K562 (cell line): ENCODE measurements at places on chromosomes 1 and 21. TPM values are rescaled to one million over a fixed set of nuclear protein-coding genes. Genes with fewer than 3 reads are reported as not detected.
A peak's percentile ranks its signal among the peaks of the same experiment; 100 is the strongest.

GRCh38 chr1:9996624-9997582, at the start of gene RBP7:
Gene RBP7 (plus strand): TSS chr1:9997228. CDS start chr1:9997259, 31 bp downstream.
- H3K27ac ChIP-seq: no peak within 1 kb of the TSS
- no peak within 1 kb of the TSS for H3K4me3 ChIP-seq
- H3K4me1 ChIP-seq: no peaks in the 10 kb centered on the region
- peaks cover 7% of the 10 kb centered on the region; the same call in 2 of the 3 replicates for H3K27me3 ChIP-seq
- no peaks in the 10 kb centered on the region for H3K36me3 ChIP-seq

DNA sequence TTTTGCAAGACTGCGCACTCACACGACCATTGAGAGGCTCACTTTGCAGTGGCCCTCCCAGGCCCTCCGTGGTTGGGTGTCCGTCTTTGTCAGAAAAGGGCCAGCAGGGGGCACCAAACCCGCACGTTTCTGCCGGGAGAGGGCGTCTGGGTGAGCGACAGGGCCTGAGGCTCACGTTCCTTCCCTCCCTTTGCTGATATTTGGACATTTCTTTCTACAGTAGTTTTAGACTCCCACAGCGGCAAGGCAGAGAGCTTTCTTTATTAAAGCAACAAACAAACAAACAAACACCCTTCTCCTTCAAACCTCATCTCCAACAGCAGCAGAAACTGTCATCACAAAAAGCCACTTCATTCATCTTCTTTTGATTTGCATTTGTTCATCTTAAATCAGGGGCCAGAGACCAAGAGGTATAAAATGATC, 79.2 kb upstream of the WDR26 start:
- H3K4me3 ChIP-seq: no peak overlapping the region
- DNase-seq: peak; percentile 90
- H3K27ac ChIP-seq: no peak overlapping the region
- peaks cover 5% of the 10 kb centered on the region; the same call in 1 of the 2 replicates for H3K27me3 ChIP-seq
- H3K4me1 ChIP-seq: peaks cover 18% of the 10 kb centered on the region

DNA sequence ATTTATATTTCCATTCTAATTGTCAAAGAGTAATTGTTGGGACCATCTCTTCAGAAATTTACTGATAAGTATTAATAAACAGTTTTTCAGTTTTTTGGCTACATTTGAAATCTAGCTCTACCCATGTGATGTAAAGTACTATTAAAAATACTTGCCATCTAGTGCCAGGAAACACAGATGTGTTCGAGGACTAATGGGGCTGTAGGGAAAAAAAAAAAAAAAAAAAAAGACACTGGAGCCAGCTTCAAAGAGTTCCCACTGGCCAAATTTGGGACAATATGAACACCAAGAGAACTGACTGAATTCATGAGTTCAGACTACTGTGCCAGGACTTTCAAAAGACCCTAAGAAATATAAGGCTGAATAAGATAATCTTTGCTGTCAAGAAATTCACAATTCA, 65.2 kb upstream of the GFI1 start:
- no peak for DNase-seq
- H3K27ac ChIP-seq: no peak overlapping the region
- H3K36me3 ChIP-seq: no peaks in the 10 kb centered on the region
- no peaks in the 10 kb centered on the region for H3K27me3 ChIP-seq
- H3K4me1 ChIP-seq: no peaks in the 10 kb centered on the region

- H3K27me3 ChIP-seq: no peaks in the 10 kb centered on the region
- H3K4me1 ChIP-seq: no peaks in the 10 kb centered on the region
- no peak overlapping the region for H3K4me3 ChIP-seq
- no peak for DNase-seq
Measured at GRCh38 chr21:16644685-16645084, 868.2 kb upstream of the CXADR start.

- no peak overlapping the region for H3K4me3 ChIP-seq
- DNase-seq: peak; percentile 64
- no peak overlapping the region for H3K27ac ChIP-seq
- peaks cover 3% of the 10 kb centered on the region; the same call in 1 of the 2 replicates for H3K4me1 ChIP-seq
- no peaks in the 10 kb centered on the region for H3K27me3 ChIP-seq
- H3K36me3 ChIP-seq: no peaks in the 10 kb centered on the region
Measured at GRCh38 chr1:8822373-8823294, 5.2 kb upstream of the RERE start.

DNA sequence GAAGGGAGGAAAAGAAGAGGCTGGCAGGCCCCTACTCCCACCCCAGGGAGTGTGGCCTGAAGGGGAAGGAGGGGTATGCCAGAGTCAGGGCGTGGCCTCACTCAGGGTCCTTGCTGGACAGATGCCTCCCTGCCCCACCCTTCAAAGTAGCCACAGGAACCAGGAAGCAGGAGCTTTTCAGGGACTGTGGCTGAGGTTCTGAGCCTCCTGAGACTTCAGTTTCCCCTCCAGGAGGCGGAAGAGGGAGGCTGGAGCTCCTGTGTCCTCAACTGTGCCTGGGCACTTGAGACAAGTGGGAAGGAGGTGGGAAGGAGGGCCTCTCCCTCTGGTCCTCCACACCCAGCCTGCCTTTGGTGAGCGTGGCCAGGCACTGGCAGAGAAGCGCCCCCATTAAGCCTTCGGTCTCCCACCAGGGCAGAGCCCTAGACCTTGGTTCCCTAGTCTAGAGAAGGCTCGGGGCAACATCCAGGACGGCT, 5.3 kb downstream of the CELSR2 start:
- peak overlapping the region; percentile 18; the same call in 1 of the 2 replicates for H3K4me3 ChIP-seq
- peak overlapping the region; percentile 89 for H3K27ac ChIP-seq
- H3K36me3 ChIP-seq: peaks cover 14% of the 10 kb centered on the region; the same call in 2 of the 3 replicates
- peak; percentile 90 for DNase-seq
- peaks cover 37% of the 10 kb centered on the region for H3K4me1 ChIP-seq

GRCh38 chr1:92901699-92902405, 59.4 kb downstream of the DIPK1A start:
- DNase-seq: no peak
- no peak overlapping the region for H3K27ac ChIP-seq
- H3K36me3 ChIP-seq: no peaks in the 10 kb centered on the region
- no peak overlapping the region for H3K4me3 ChIP-seq
- 0 out of 3 replicates have a peak, but pooled peaks cover 5% of the 10 kb centered on the region for H3K4me1 ChIP-seq

DNA sequence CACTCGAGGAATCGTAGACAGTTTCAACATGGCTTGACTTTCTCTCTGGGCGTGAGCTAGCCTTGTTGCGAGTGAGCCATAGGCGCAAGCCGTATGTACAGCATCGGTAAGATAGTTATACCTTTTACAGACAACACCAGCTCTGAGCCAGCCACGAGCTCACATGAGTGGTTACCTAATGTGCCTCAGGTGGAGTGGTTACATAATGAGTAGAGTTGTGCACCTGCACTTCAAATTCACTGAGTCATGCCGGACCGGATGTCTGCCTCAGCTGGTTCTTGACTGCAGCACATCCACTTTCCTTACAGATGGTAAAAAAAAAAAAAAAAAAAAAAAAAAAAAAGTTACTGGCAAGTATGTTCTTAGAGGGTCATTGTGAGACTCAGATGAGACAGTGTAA, 360.4 kb upstream of the NR5A2 start:
- no peak overlapping the region for H3K4me3 ChIP-seq
- no peak for DNase-seq
- H3K4me1 ChIP-seq: no peaks in the 10 kb centered on the region
- H3K27me3 ChIP-seq: no peaks in the 10 kb centered on the region
- H3K27ac ChIP-seq: no peak overlapping the region
- H3K36me3 ChIP-seq: no peaks in the 10 kb centered on the region

DNA sequence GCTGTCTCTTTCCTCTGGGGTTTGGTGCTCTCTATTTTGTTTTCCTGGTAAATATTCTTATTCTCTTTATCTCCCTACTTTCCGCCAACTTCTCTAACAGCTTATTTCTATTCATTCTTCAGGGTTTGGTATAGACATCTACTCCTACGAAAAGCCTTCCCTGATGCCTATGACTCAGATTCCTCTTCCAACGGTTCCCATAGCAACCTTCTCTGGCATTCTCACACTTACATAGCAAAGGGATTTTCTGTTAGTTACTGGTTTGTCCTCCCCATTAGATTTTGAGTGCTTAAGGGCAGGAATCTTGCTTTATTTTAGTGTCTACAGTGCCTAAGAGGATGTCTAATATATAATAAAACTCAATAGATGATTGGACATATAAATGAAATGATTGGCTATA, 407.6 kb upstream of the DEPDC1 start:
- no peak overlapping the region for H3K27ac ChIP-seq
- H3K4me1 ChIP-seq: no peaks in the 10 kb centered on the region
- H3K27me3 ChIP-seq: no peaks in the 10 kb centered on the region
- H3K4me3 ChIP-seq: no peak overlapping the region
- no peaks in the 10 kb centered on the region for H3K36me3 ChIP-seq
- no peak for DNase-seq

DNA sequence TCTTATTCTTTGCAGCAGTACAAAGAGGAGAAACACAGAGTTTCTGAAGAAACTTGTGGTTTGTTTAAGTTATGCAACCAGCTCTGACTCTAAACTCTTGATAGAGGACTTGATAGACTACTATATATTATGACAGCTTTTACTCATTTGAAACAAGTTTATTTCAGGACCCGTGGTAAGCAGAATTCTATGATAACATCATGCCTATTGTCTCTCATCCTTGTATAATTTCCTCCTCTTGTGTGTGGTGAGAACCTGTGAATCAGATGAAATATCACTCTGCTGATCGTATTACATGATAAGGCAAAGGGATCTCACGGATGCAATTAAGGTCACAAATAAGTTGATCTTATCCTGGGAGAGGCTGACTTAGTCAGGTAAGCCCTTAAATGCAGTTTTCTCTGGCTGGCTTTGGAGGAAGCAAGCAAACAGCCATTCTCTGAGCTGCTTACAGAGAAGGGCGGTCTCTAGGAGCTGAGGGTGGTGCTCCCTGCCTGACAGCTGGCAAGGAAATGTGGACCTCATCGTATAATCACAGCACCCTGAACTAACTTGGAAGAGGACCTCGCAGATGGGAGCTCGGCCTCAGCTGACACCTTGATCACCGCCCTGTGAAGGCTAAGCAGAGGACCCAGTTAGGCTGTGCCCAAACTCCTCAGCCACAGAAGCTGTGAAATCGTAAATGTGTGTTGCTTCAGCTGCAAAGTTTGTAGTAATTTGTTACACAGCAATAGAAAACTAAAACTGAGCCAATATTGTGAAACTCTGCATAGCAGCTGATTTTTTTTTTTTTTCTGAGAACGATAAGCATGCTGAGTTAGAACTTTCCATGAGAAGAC, 151.1 kb upstream of the DPT start:
- no peaks in the 10 kb centered on the region for H3K4me1 ChIP-seq
- no peak for DNase-seq
- H3K27me3 ChIP-seq: no peaks in the 10 kb centered on the region
- no peak overlapping the region for H3K27ac ChIP-seq
- no peak overlapping the region for H3K4me3 ChIP-seq
- H3K36me3 ChIP-seq: no peaks in the 10 kb centered on the region

DNA sequence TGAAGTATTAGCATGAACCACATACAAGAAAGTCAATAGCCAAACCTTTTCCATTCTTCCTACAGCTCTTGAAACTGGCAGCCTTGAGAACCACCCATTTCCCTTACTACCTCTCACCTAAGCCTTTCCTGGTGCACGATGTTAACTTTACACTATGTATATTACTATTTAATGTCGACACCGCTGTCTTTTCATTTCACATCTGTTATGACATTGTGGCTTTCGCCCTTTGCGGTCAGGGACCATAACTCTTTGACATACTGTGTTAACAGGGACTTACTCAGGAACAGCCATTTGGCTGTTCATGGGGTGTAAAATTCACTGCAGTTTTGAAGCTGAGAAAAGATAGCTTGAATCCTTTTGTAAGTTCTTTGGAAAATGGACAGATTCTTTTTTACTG, 21.1 kb upstream of the GPR88 start:
- H3K4me1 ChIP-seq: no peaks in the 10 kb centered on the region
- no peaks in the 10 kb centered on the region for H3K27me3 ChIP-seq
- H3K4me3 ChIP-seq: no peak overlapping the region
- no peak overlapping the region for H3K27ac ChIP-seq

DNA sequence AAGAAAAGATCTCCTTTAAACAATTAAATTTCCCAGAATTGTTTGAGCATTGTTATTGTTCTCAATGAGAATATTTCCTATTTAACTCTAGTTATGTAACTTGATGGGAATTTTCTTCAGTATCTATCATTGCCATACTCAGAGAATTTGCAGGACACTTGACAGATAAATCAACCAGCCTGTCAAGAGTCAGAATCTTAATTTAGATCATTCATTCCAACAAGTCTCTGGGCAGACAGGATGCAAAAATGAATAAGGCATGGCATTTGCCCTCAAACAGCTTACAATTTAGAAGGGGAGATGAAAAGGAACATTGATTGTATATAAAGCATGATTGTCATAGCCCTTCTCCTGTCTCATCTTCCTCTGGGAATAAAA, 7.3 kb upstream of the DISC1 start:
- H3K4me3 ChIP-seq: no peak overlapping the region
- no peak for DNase-seq
- no peak overlapping the region for H3K27ac ChIP-seq

GRCh38 chr21:26539566-26539965, 33.5 kb downstream of the CYYR1 start:
- H3K27ac ChIP-seq: no peak overlapping the region
- H3K27me3 ChIP-seq: no peaks in the 10 kb centered on the region
- no peak overlapping the region for H3K4me3 ChIP-seq
- H3K4me1 ChIP-seq: no peaks in the 10 kb centered on the region
- no peak for DNase-seq

DNA sequence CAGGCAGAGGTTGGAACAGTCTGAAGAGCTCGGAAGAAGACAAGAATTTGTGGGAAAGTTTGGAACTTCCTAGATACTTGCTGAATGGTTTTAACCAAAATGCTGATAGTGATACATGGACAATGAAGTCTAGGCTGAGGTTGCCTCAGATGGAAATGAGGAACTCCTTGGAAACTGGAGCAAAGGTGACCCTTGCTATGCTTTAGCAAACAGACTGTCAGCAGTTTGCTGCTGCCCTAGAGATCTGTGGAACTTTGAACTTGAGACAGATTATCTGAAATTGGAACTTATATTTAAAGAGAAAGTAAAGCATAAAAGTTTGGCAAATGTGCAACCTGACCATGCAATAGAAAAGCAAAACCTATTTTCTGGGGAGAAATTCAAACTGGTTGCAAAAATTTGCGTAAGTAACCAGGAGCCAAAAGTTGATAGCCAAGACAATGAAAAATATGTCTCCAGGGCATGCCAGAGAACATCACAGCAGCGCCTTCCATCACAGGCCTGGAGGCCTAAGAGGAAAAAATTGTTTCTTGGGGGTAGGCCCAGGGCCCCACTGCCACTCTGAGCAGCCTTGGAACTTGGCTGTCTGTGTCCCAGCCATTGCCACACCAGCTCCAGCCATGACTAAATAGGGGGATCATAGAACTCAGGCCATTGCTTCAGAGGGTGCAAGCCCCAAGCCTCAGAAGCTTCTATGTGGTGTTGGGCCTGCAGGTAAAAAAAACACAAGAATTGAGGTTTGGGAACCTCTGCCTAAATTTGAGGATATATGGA, 675.3 kb downstream of the LTN1 start:
- no peak for DNase-seq
- H3K27me3 ChIP-seq: no peaks in the 10 kb centered on the region
- no peaks in the 10 kb centered on the region for H3K4me1 ChIP-seq
- no peaks in the 10 kb centered on the region for H3K36me3 ChIP-seq
- no peak overlapping the region for H3K27ac ChIP-seq
- H3K4me3 ChIP-seq: no peak overlapping the region

The RHD gene
- 17.5 and 17.8 TPM in 2 replicates for total RNA-seq

The C1orf167 gene
- 0.82 and 1.2 TPM in 2 replicates for total RNA-seq

The CHIA gene
- not detected in 2 replicates for total RNA-seq

The MATN1 gene
- total RNA-seq: 1.8 and 2.3 TPM in 2 replicates
